B cell (primary cell): ENCODE measurements at places on chromosomes 6 and 20. TPM values are rescaled to one million over a fixed set of nuclear protein-coding genes. Genes with fewer than 3 reads are reported as not detected.

DNA sequence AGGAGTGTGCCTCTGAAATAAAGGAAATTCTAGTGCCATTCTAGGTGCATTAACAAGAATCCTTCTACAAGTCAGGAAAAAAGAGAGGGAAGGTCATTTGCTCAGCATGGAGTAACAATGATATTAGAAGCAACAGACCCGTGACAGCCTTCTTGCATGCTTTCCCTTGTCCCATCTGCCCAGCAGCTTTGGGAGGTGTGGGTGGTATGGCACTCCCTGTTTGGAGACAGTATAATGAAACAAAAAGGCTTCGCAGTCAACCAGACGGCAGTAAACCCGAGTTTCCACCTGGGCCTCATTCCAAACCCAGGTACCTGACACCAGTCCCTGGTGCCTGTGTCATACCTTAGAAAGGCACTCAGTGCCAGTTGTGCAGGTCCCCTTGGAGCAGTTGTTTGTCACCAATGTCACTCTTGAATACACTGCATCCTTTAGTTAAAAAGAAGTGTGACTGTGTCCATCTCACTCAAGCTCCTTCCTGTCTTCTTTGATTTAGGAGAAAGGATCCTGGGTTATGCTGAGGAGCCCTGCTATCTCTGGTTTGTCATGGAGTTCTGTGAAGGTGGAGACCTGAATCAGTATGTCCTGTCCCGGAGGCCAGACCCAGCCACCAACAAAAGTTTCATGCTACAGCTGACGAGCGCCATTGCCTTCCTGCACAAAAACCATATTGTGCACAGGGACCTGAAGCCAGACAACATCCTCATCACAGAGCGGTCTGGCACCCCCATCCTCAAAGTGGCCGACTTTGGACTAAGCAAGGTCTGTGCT is 14.7 kb downstream of the STK35 start:
- peaks cover 30% of the 10 kb centered on the region for H3K36me3 ChIP-seq
- H3K4me3 ChIP-seq: no peak overlapping the region
- peaks cover 5% of the 10 kb centered on the region for H3K4me1 ChIP-seq
- H3K27ac ChIP-seq: no peak overlapping the region
- H3K27me3 ChIP-seq: no peaks in the 10 kb centered on the region

GRCh38 chr6:45541934-45542333 is 164.2 kb upstream of the SUPT3H start:
- no peak overlapping the region for H3K27ac ChIP-seq
- H3K36me3 ChIP-seq: no peaks in the 10 kb centered on the region

GRCh38 chr20:54479138-54479906 is 3.9 kb downstream of the DOK5 start:
- H3K27ac ChIP-seq: no peak overlapping the region
- peaks cover 9% of the 10 kb centered on the region for H3K27me3 ChIP-seq
- no peaks in the 10 kb centered on the region for H3K36me3 ChIP-seq
- no peak for DNase-seq
- H3K4me3 ChIP-seq: no peak overlapping the region

The ANKEF1 gene
- total RNA-seq: 2.7 and 3.0 TPM in 2 replicates

The EYA2 gene
- 1.1 and 1.8 TPM in 2 replicates for total RNA-seq

The DOK5 gene
- not detected in 2 replicates for total RNA-seq
